ENCODE measurements at places on chromosomes 1 and 21.

GRCh38 chr1:89930579-89930978 is 64.3 kb upstream of the ZNF326 start:
- no peak for DNase-seq

GRCh38 chr1:31980835-31981455 is 32.7 kb upstream of the KHDRBS1 start:
- DNase-seq: no peak

DNA sequence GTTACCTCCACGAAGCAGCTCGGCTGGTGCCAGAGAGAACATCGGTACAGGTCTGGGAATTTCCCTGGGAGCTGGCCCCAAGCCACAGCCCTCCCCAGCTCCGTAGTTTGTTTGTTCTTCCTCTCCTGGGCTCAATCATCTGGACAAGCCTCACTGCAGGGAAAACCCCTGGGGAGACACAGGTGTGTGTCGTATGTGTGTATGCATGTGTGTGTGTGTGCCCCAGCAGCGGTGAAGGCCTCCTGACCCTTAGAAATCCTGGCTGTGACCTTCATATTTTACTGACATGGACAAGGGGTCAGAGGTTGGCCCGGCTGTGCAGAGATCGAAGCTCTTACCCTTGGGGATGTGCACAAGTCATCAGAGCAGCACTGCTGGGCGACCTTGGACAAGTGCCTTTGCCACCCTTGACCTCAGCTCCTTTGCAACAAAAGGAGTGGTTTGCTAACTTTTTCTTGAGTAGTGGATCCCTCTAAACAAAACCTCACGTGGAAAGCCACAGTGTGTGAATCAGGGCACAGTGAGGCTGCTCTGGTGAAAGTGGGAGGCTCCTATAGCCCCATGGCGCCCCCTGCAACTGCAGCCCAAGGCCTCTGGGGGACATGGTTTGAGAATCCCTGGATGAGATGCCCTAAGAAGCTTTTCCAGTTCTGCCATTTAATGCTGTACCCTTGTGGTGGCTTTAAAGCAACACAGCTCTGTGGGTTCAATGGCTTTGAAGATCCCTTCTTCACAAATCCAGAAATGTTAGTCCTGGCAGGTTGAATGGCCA is 12.3 kb upstream of the IL22RA1 start:
- no peak for DNase-seq

GRCh38 chr1:113792471-113792870 is 19.8 kb downstream of the RSBN1 start:
- DNase-seq: no peak

DNA sequence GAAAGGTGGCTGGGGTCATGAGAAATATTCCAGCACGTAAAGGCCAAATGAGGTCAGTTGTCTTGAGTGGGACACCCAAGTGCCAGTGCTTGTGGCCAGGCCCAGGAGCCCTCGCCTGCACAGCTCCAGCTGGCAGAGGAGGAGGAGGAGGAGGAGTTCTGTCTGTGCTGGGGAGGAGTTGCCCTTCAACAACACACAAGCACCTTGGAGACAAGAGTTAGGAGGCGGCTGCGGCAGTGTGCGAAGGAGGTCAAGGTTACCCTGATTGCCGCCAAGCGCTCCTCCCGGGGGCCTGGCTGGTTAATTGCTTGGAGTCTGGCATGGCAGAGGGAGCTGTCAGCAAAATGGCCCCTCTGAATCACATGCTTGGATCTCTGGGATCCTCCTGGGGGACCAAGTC is 45.1 kb downstream of the GRIK3 start:
- DNase-seq: no peak

DNA sequence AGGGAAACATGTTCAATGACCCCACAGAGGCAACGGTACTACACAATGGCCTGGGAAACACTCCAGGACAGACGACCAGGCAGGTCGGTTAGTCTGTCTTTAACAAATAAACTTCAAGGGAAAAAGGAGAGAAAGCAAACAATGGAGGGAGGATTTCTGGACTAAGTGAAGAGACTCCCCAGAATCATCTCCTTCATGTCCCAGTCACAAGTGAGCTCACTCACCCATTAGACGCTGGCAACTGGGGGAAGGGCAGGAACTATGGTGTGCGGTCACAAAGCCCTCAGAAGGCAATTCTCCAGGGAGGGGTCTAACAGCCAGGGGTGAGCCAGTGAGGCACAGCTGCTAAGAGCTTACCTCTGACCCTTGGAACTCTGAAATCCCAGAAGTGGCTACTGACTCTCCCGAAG is 55.7 kb upstream of the NADK start:
- DNase-seq: no peak

GRCh38 chr21:43343095-43343991 is 83.6 kb downstream of the SIK1 start:
- DNase-seq: no peak

GRCh38 chr1:162674034-162674608 is 41.9 kb downstream of the DDR2 start:
- no peak for DNase-seq

All from activated CD4-positive, alpha-beta T cell treated with anti-CD3 and anti-CD28 coated beads for 1 hour (primary cell).